Astrocyte of the hippocampus (primary cell): ENCODE measurements at places on chromosomes 3 and 15.

- DNase-seq = no peak
Observed at GRCh38 chr3:62318365-62318751, 55.0 kb downstream of the FEZF2 start.

DNA sequence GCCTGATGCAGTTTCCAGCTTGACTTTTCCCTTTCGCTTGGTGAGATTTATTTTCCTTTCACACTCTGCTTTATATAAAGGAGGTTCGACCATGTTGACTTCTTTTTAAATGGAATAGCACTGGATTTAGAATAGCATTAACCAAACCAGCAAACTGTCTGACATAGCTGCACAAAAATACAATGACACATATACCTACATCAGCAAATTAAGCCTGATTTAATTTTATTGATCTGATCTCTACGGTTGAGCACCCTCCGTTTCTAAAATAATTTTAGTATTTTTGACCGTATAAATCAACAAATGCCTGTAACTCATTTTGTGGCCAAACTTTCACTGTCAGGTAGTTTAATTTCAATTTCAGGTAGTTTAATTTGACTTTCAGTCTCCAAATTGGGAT is 5.8 kb upstream of the EIF5A2 start:
- DNase-seq = no peak

- no peak for DNase-seq
Observed at GRCh38 chr3:55688154-55688553, 201.0 kb upstream of the WNT5A start.

- peak; percentile 68 for DNase-seq
Observed at GRCh38 chr3:47163169-47164006, 525 bp downstream of the SETD2 start.

DNA sequence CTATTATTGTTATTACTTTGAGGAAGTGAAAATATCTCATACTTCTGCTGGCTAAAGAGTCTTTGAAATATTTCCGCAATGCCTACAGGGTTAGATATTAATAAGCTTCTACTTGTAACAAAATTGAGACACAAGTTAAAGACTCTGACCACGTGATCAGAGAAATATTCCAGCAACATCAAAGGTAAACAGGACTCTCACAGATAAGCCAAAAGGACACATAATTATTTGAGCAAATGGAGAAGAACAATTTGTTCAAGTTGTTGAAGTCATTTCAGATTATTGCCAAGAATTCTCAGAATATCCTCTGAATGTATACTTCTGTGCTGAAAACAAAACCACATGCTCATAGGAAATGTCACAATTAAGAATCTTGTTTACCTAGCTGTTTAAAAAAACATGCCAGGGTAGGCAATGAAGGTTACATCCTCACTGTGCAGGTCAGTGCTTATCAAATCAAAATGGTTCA is 225.8 kb upstream of the ALCAM start:
- DNase-seq = peak; percentile 33

GRCh38 chr15:92629975-92630626 is 25.5 kb downstream of the FAM174B start:
- no peak for DNase-seq

DNA sequence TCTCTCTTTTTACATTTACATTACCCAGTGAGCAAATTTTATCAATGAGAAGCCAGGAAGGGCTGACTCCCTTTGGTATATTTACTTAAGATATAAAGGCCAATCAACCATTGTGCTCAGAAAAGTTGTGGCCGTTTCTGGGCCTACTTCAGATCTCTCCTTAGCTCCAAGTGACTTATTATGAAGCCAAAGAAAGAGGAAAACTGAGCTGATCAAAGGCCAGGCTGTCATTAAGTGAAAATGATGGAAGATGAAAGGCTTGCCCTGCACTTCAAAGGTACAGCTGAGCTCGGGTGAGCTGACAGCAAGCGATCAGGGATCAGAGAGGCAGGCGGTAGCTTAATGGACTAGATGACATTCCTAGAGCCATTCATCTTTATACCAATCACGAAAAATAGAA is 24.8 kb downstream of the VGLL4 start:
- peak; percentile 52 for DNase-seq

GRCh38 chr15:71043373-71043772 is 71.9 kb upstream of the THSD4 start:
- no peak for DNase-seq

- DNase-seq = no peak
Observed at GRCh38 chr3:87810452-87811016, 248.3 kb downstream of the CGGBP1 start.

- DNase-seq = no peak
Observed at GRCh38 chr3:63370094-63370493, 92.0 kb downstream of the SYNPR start.

DNA sequence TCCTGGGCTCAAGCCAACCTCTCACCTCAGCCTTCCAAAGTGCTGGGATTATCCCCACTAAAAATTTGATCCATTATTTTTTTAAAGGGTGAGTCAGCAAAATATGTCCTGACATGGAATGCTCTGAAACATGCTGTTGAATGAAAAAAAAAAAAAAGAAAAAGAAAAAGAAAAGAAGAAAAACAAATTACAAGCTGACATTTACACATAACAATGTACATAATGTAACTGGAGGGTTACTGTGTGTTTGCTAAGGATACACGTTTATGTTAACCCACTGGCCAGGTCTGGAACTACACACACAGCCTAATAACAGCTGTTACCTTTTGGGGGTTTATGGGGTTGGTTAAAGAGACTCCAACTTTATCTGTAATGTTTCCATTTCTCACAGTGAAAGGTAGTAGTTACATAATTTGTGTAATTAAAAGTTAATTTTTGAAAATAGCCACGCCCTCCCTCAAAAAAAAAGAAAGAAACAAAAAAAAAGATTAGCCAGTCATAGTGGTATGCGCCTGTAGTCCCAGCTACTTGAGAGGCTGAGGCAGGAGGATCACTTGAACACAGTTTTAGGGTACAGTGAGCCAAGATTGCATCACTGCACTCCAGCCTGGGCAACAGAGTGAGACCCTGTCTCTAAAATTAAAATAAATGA is 3.1 kb upstream of the MESP2 start:
- DNase-seq = peak; percentile 26

DNA sequence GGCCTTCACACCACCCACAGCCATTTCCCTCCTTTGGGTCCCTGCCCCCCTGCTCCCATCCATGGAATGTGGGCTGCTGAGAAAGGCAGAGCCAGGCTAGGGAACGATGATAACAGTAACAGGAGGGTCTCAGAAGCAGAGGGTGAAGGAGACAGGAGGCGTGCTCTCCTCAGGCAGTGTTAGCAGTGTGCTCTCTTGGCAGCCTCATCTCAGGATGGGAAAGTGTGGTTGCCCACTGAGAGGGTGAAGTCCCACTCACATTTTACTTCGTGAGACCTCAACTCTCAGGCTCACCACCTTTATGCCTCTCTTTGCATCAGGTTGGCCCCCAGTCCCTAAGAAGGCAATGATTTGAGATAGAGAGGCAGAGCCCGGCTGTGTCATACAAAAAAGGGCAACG is 24.5 kb downstream of the TIGIT start:
- DNase-seq = no peak

DNA sequence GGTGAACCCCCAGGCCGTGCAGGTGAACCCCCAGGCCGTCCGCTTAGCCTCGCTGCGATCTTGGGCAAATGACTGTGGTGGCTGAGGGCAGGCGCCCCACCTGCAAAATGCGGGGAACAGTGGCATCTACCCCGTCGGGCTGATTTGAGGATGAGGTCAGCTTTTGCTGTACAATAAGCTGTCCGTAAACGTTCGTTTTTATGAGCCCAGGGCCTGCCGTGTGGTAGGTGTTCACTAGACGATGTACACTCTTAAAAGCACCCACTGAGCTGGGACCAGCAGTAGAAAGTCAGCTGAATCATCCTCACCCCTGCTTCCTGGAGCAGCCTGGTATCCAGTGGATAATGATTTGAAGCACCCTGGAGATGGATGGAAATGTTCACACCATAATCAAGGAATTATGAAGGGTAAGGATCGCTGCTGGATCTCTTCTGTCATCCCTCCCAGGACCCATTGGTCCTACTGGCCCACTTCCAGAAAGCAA is 943 bp upstream of the PCSK6 start:
- DNase-seq = no peak
